ENCODE measurements at places on chromosomes 4 and X.

GRCh38 chr4:182265881-182266280, 22.7 kb downstream of the TENM3 start:
- DNase-seq, result no peak

DNA sequence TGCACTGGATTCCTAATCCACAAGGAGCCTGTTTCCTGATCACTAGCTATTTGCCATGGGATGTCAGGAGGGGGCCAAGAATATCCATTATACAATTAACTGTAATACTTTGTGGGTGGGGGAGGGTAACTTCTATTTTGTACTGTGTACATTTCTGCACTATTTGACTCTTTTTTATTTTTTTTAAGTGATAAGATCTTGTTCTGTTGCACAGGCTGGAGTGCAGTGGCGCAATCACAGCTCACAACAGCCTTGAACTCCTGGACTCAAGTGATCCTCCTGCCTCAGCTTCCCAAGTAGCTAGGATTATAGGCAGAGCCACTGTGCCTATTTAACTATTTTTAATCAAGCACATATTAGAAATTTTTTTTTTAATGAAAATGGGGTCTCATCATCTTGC, 134.1 kb downstream of the ELOVL6 start:
- DNase-seq, result no peak

- no peak for DNase-seq
Observed at GRCh38 chr4:36304138-36304681, 22.8 kb downstream of the DTHD1 start.

- DNase-seq, result no peak
Observed at GRCh38 chrX:19742826-19743225, 144.6 kb downstream of the SH3KBP1 start.

DNA sequence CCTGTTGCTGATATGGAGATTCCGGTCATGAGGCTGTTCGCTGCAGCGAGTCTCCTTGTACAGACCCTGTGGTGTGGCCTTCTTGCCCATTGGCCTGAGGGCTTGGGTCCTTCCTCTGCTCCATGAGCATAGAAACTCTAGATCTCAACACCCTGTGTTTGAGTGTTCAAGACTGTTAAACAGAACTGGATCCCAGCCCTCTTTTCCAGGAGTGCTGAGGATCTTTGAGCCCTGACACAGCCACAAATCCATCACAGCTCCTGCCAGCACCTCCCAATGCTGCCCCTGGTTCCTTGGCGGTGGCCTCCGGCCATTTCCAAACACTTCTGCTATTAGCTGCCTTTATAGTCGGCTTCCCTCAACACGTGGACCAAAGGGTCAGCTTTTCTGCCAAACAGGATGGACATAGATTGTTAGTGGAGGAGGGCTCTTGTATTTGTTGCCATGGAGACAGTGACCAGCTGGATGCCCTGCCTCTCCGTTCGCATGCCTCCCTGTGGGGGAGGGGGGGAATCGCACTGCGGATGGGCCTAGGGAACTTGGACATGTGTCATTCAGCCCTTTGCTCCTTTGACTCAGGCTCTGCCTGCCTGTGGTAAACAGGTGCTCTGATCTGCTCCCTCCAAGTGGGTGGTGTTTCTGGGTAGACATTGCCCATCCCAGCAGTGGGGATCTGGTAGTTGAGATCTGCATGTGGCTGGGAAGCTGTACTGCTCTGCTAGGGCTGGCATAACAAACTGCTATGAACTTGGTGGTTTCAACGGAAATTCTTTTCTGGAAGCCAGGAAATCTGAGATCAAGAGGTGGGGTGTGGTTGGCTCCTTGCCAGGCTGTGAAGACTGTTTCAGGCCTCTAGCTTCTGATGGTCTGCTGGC, 6.9 kb upstream of the WDR1 start:
- DNase-seq, result no peak

- DNase-seq, result no peak
Observed at GRCh38 chrX:34493086-34493485, 164.0 kb downstream of the TMEM47 start.

DNA sequence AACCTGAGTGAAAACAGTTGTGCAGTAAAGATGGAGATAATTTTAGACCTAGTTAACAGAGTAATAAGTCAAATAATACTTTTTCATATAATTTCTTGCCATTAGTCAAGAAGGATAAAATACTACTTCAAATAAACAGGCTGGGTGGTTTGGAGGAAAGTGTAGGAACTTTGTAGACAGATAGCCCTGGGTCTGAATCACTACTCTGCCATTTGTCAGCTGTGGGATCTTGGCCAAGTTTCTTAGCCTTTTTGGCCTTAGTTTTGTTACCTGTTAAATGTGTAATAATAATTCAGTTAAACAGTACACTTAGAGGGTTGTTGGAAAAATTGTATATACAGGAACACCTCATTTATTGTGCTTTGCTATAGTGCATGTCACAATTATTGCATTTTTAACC, 163.7 kb downstream of the NPNT start:
- no peak for DNase-seq

- DNase-seq, result no peak
Observed at GRCh38 chrX:48489892-48490291, 13.9 kb downstream of the FTSJ1 start.

GRCh38 chrX:139201924-139202323, 328.6 kb upstream of the F9 start:
- no peak for DNase-seq

DNA sequence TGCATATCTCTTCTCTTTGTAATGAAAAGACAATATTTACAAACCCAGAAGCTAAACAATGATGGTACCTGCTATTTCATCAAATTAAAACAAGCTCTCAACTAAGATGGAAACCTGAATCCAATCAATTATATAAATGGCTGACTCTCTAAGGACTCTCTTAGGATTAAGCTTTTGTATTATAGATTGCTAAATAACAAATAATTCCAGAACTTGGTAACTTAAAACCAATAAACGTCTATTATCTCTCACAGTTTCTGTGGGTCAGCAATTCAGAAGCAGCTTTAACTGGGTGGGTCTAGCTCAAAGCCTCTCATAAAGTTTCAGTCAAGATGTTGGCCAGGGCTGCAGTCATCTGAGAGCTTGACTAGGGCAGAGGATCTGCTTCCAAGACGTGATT, 12.4 kb downstream of the PHKA2 start:
- no peak for DNase-seq

DNA sequence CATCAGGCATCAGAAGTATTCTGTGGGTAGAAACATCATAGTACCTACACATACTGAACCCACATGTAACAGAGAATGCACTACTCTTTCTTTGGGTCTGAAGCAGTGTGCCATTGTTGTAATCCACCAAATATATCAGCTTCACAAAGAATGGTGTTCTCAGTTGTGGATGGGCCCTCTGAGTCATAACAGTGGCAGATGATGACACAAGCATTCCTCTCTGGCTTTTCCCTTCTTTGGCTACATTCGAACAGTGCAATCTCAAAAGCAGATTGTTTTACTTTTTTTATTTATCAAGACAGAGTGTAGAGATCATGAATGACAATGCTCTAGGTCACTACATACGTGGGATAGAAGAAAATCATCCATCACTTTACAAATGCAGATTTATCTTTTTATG, 247.2 kb upstream of the EPHA5 start:
- DNase-seq, result no peak

GRCh38 chr4:3877236-3877635, 111.1 kb downstream of the ADRA2C start:
- DNase-seq, result no peak

GRCh38 chr4:183304538-183304937, 15.5 kb downstream of the CLDN22 start:
- DNase-seq, result no peak

DNA sequence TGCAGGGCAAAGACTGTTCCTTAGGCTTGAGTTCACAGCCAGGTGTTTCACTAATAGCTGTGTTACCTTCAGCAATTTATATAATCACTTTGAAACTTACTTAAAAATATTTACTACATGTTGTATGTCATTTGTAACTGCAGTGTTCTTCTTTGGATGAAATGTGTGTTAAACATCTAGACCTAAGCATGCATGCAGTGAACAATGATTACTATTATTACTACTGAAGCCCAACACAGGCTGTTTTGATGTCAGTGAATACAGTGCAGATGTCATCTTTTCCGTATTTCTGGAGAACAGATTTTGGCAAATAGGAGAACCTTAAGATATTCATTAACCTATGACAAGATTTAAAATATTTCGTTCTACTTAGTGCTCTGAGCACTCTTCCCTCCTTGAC, 101.8 kb upstream of the ANK2 start:
- no peak for DNase-seq

- no peak for DNase-seq
Observed at GRCh38 chrX:50978920-50979682, 68.6 kb downstream of the BMP15 start.

DNA sequence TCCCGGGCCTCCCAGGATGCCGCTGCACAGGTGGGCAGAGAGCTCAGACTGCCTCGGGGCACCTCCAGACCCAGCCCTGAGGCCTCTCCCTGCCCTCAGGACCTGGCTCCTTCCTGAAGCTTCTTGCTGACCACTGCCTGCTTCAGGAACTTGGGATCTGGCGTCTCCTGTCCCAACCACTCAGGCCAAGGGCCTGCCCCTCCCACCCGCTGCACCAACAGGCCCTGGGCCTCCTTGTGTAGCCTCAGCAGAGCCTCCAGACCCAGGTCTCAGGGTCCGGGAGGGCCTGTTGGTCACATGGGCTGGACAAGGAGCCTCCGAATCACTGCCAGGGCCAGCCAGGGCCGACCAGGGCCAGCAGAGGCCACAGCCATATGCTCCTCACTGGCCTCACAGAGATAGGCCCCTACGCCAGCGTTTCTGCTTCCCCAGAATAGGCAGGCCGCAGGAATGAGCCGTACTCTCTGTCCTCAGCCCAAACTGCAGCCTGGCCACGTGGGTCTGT, 2.8 kb downstream of the MXD4 start:
- DNase-seq, result no peak

GRCh38 chr4:96602661-96603060, 762.8 kb downstream of the PDHA2 start:
- no peak for DNase-seq

DNA sequence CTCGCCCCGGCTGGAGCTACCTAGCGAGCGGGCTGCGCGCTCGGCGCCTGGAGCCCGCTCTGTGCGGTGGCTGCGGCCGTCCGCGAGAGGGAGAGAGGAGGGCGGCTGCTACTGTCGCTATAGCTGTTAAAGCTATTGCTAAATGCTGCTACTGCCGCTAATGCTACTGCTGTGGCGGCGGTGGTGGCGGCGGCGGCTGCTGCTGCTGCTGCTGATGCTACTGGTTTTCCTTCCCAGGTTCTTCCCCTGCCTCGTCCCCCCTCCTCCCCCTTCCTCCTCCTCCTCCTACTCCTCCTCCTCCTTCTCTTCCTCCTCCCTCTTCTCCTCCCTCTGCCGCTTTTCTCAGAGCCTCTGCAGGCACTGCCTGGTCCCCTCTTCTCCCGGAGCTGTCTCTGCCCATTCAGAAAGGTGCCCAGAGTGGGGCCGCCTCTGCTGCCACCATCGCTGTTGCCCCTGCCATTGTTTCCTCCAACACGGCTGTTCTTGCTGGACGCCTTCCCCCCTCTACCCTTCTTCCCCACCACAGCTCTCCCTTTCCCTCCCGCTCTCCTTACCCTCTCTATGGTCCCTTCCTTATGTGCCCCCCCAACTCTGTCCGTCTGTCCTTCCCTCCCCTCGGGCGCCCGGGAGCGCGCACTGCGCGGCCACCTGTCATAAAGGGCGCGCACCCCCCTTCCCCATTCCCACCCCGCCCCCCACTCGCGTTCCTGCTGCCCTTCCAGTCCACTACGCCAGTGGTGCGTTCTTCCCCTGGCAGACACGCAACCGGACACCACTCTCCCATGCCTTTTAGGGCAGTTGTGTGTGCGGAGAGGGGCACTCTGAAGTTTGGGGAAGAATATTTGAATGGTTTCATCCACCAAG, at the start of gene NEXMIF:
Gene NEXMIF, minus strand, starts transcription at position 228 of the 864 bp plus-strand sequence.
- peak; percentile 60 for DNase-seq

GRCh38 chrX:97200454-97200853, 316.7 kb downstream of the RPA4 start:
- DNase-seq, result no peak

- DNase-seq, result no peak
Observed at GRCh38 chr4:107349266-107349665, 313.2 kb upstream of the DKK2 start.

- no peak for DNase-seq
Observed at GRCh38 chr4:7161721-7162214, 30.6 kb upstream of the SORCS2 start.

- peak; percentile 52 for DNase-seq
Observed at GRCh38 chr4:42638993-42639392, 17.9 kb downstream of the ATP8A1 start.

- no peak for DNase-seq
Observed at GRCh38 chrX:153973127-153974002, 811 bp downstream of the TMEM187 start.

GRCh38 chr4:125121581-125121980, 193.2 kb upstream of the FAT4 start:
- DNase-seq, result no peak

GRCh38 chrX:128769495-128769894, 717.3 kb upstream of the ACTRT1 start:
- DNase-seq, result no peak

- no peak for DNase-seq
Observed at GRCh38 chr4:124459196-124459940, 253.2 kb downstream of the ANKRD50 start.

DNA sequence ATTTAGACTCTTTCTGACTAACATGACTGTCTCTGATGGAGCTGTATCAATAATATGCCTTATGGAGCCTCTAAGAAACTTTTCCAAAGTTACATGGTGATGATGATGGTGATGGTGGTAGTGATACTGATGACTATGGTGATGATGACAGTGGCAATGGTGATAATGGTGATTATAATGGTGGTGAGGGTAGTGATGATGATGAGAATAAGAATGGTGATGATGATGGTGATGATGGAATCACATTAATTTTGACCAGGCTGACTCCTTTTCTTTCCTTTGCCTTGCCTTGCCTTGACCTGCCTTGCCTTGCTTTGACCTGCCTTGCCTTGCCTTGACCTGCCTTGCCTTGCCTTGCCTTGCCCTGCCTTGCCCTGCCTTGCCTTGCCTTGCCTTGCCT, 31.7 kb upstream of the AREG start:
- DNase-seq, result no peak

DNA sequence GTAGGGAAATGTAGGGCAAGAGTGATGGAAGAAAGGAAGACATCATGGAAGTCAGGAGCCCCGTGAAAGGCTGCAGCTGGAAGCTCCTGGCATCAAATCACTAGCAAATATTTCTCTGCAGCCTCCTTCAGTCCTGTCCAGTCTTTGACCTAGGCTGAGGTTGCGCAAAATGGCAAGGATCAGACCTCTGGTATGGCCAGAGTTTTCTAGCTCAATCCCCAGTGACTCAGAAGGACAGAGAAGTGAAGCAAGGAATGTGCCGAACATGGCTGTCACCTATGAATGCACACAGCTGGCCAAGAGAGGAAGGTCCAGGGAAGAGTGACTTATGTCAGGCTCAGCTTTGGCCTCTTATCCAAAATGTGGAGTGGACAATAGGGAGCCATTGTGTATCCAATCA, 71.1 kb upstream of the PHOX2B start:
- no peak for DNase-seq

DNA sequence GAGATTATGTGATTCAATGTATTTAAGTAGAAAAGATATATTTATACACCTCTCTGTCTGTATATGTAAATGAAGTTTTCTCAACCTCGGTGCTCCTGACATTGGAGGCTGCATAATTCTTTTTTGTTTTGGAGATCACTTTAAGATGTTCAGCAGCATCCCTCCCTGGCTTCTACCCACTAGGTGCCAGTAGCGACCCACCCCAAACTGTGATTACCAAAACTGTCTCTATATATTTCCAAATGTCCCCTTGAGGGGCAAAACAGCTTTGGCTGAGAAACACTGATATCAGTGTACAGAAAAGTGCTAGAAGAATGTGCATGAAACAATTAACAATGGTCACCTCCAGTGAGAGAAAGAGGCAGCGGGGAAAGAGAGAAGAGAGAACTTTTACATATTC, 51.2 kb downstream of the DCX start:
- no peak for DNase-seq

Data from GM13976 (cell line).